ENCODE measurements at places on chromosomes 1 and 21. TPM values are rescaled to one million over a fixed set of nuclear protein-coding genes. Genes with fewer than 3 reads are reported as not detected.

The AMY1C gene
- total RNA-seq, result not detected

The GPR161 gene
- total RNA-seq, result 9.2 TPM

The LRRC7 gene
- total RNA-seq, result not detected

The ERG gene
- total RNA-seq, result 0.06 TPM

The CFHR1 gene
- 0.39 TPM for total RNA-seq

The ZCCHC17 gene
- 23.5 TPM for total RNA-seq

The CDC14A gene
- total RNA-seq, result 2.3 TPM

The FCER1G gene
- not detected for total RNA-seq

The CLCA4 gene
- not detected for total RNA-seq

The SLAMF7 gene
- total RNA-seq, result 4.0 TPM

Data from A549 treated with DMSO at 1 μM for 4 hours (cell line).